Inflammatory macrophage treated with lipopolysaccharide for 4 hours (primary cell): ENCODE measurements at places on chromosomes 11 and 22.

DNA sequence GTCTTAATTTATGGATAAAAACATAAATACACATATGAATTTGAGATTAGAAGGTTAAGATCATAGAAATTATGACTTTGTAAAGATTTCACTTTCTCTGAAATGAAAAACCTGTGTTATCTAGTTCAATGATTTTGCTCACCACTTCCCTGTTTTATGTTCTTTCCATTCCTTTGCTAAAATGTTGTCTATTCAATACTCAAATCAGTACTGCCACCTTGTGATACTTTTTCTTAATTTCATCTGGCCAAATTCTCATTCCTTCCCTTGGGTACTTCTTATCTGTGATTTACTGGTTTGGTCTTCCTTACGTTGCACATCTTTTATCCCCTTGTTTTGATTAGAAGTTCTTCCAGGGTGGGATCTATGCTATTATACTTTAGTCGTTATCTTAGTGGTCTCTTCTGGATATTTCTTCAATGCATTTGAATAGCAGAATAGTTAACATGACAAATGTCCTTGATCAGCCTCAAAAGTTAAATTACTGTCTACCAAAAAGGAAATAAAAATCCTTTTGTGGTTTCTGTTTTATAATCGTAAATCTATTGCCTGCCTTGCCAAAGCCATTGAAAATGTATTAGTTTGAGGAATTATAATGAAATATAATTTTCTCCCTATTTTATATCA lies 197.0 kb downstream of the PGR start:
- peak; percentile 3 for DNase-seq

- peak; percentile 27 for DNase-seq
Observed at GRCh38 chr11:96049426-96049825, 125.5 kb upstream of the MTMR2 start.

- no peak for DNase-seq
Observed at GRCh38 chr11:130157840-130158239, 1.7 kb upstream of the ST14 start.

- DNase-seq = peak; percentile 26
Observed at GRCh38 chr11:93196816-93197379, 893 bp downstream of the SLC36A4 start.

- no peak for DNase-seq
Observed at GRCh38 chr11:83480811-83481210, 194.6 kb upstream of the CCDC90B start.

DNA sequence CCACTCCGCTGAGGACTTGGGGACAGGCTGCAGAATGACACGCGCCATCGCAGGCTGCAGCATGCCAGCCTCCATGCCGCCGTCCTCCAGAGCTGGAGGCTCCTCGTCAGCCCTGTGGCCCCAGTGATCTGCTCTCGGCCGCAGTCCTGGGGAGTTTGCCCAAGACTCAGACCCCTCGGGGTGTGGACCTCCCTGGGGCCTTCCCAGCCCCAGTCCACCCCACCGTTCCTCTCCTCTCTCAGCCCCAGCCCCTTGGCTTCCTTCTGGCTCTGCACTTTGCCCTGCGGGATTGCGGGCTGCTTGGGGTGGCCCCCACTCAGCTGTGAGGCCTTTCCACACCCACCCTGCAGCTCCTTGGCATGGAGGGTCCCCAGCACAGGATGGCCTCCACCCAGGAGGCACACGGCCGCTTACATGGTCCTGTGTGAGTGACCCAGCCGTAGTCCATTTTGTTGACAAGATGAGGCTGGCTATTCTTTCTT lies 414.9 kb downstream of the TBC1D22A start:
- DNase-seq = no peak

GRCh38 chr22:23066200-23067022 lies 3.9 kb upstream of the GNAZ start:
- DNase-seq = no peak

- peak; percentile 68 for DNase-seq
Observed at GRCh38 chr11:121318848-121319834, 26.6 kb downstream of the SC5D start.

GRCh38 chr22:47605441-47605840 lies 843.0 kb downstream of the TBC1D22A start:
- no peak for DNase-seq

DNA sequence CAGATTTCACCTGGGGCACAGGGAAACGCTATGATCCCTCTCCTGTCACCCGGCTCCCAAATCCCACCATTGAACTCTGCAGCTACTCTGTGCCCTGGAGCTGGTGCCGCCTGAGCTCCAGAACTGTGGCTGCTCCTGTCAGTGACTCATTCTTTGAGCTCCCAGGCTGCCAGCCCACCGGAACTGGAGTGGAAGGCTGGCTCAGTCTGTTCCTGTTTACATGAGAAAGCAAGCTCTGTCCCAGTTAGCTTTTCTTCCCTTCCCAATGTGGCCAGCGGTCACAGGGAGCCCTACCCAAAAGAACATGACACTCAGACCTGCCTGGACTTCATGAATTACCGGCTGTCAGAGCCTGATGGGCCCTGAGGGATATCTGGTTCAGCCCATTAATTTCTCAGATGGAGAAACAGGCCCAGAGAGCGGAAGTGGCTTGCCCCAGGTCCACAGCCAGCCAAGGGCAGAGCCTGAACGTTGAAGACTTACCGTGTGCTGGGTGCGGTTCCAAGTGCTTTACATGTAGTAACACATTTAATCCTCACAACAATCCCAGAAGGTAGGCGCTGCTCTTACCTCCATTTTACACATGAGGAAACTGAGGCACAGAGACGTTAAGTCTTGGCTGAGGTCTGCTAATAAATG lies 23.8 kb upstream of the IGSF22 start:
- DNase-seq = peak; percentile 16

DNA sequence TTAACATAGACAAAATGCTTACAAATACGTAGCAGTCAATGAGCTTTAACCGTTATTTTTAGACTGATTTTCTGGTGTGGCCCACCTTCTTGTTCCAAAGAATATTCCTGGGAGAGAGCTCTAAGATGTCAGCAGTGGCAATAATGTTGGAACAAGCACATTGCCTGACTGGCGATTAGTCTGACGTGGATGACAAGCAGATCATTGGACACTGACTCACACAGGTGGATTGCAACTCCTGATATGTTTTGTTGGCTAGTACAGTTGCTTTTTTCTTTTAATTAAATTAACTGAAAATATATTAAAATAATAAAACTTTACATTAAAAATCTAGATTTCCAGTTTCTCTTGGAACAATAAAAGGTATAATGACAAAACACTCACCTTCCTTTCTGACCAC lies 78.0 kb downstream of the TENM4 start:
- no peak for DNase-seq

- no peak for DNase-seq
Observed at GRCh38 chr11:7220636-7221035, 31.1 kb upstream of the SYT9 start.

GRCh38 chr11:114156131-114156581 lies 96.6 kb downstream of the ZBTB16 start:
- no peak for DNase-seq

GRCh38 chr11:12087075-12088004 lies 23.1 kb upstream of the MICAL2 start:
- peak; percentile 49 for DNase-seq

- DNase-seq = peak; percentile 89
Observed at GRCh38 chr22:22884010-22884887, 3.4 kb upstream of the IGLL5 start.

DNA sequence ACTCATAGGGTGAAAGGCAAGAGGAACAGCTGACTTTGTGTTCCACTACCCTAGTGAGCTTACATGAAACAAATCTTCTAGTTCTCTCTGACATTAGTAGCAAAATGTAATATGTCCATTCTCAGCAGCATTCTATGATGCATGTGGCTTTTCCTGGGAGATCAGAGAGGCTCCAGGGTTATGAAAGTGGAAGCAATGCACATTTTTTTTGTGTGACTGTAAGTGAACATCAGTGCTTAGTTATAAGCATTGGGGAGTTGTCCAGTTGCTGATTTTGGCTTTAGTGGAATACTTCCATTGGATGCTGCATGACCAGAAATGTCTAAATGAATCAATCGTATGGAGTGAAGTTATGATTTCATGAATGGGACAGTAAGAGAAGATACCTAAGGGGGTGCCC lies 255.9 kb downstream of the FAT3 start:
- DNase-seq = no peak

- no peak for DNase-seq
Observed at GRCh38 chr11:116532066-116532465, 240.7 kb downstream of the BUD13 start.

GRCh38 chr11:16791191-16791961 lies 52.9 kb downstream of the C11orf58 start:
- DNase-seq = peak; percentile 93

DNA sequence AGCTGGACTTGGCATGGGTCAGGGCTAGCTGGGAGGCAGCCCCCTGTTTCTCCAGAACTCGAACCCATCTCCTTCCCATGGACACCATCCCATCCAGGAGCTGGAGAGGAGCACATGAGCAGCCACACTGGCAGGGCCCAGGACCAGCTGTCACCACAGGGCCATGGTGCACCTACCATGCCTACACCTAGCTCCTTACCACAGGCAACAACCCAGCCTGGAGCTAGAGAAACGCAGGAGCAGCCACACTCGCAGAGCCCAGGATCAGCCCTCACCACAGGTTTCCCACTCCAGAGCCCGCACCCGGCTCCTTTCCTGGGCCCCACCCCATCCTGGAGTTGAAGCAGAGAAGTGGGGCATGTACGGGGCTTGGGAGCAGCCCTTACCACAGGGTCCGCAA lies 50.2 kb downstream of the GAB4 start:
- no peak for DNase-seq

GRCh38 chr11:21814169-21814568 lies 378.7 kb upstream of the ANO5 start:
- DNase-seq = no peak

DNA sequence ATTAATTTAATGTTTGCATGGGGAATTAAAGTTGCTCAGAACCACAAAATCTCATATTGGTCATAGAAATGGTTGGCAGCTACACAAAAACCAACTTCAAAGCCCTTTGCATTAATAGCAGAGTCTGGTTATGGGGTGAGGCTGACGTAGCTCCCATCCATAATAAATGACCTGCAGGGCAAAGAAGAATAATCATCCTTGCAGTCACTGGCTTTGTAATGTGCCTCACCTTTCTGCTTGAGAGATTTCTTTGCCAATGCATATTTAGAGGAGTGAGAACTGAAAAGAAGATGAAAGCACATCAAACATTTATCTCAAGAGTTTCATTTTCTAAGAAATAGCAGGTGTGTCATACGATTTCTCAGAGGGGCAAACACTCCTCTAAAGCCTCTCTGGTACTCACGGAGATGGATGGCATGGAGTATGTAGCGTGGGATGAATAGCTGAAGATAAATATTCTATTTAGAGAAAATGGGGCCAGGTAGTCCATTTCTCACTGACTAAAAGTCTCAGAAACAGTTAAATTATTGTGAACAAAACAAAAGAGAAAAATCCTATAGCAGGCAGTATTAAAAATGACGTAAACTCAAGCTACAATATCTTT lies 1491.9 kb downstream of the FAM181B start:
- no peak for DNase-seq

DNA sequence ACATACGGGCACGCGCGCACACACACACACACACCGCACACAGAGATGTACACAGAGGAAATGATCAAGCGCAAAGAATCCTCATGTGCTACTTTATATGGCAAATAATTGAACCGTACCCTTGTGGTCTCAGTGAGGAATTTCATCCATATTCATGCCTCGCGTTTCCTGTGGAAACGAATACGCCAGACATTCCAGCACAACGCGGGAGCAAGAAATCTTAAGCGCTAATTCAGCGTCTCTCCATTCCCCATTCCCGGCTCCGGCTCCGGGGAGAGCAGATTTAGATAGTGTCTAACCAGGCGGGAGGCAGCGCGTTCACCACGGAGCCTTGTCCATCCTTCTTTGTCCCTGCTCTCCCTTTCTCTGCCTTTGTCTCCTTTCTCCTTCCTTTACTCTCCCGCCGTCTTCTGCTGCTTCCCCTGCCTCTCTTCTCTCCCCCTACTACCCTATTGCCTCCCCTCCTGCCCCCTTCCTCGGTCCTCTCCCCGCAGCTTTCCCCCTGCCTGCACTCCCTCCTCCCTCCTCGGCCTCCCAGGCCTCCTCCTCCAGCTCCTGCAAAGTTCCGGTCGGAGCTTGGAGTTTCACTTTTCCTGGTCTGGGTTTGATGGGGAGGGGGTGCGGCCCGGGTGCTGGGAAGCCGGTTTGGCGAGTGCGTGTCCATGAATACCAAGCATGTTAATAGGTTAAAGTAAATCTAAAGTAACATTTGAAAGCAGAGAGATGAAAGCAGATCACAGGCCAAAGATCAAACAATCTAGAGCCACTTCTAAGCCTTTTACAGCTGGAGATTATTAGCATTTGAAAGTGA lies 579.3 kb downstream of the BUD13 start:
- DNase-seq = no peak

DNA sequence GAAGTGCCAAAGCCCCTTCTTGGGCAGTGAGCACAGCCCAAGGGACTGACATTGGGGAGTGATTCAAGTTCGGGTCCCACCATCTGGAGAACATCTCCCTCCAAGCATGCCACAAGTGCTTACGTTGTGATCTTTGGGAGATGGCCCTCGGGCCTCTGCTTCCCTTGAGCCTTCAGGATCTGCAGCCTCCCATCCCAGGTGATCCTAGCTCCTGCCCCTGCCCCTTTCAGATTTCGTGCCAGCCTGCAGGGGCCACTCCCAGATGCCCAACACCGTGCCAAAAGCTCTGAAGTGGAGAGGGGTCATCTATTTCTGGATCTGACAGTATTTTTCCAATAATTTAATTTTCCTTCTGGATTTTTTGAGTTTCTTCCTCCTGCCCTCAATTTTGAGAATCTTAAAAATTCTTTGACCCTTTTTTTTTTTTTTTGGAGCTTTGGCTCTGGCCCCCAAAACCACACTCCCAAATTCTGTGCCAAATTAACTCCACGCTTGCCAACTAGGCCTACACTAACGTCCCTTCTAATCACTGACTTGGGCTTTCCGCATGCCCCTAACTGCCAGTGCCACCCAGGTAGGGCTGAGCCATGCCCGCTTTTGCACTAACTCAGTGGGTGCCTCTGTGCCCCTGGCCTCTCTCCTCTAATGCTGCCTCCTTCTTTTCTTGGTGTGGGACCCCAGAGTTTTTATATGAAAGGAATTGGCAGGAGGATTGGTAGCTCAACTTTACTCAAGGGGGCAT lies 25.3 kb downstream of the PHLDB1 start:
- no peak for DNase-seq

DNA sequence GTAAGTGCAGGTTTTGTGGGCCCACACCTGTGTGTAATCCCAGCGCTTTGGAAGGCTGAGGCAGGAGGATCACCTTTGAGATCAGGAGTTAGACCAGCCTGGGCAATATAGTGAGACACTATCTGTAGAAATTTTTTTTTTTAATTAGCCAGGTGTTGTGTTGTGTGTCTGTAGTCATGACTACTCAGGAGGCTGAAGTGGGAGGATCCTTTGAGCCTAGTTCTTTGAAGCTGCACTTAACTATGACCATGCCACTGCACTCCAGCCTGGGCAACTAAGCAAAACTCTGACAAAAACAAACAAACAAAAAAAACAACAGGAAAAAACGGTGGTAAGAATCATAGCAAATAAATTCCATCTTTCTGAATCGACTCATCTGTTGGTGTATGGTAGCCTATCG lies 268.6 kb upstream of the PDGFD start:
- no peak for DNase-seq
